ENCODE measurements at places on chromosomes 4 and X. TPM values are rescaled to one million over a fixed set of nuclear protein-coding genes. Genes with fewer than 3 reads are reported as not detected.

- DNase-seq: no peak
Measured at GRCh38 chr4:70544279-70544868, 26.0 kb downstream of the AMTN start.

FRAS1 gene
- total RNA-seq: not detected

GRCh38 chrX:119008110-119008744 is 33.8 kb downstream of the LONRF3 start:
- DNase-seq: peak; percentile 38

- no peak for DNase-seq
Measured at GRCh38 chr4:113327494-113327893, 278.0 kb downstream of the ANK2 start.

GRCh38 chr4:109184491-109184961 is 117.9 kb downstream of the COL25A1 start:
- DNase-seq: no peak

NPFFR2 gene
- total RNA-seq: not detected

JAKMIP1 gene
- total RNA-seq: 9.6 TPM

DNA sequence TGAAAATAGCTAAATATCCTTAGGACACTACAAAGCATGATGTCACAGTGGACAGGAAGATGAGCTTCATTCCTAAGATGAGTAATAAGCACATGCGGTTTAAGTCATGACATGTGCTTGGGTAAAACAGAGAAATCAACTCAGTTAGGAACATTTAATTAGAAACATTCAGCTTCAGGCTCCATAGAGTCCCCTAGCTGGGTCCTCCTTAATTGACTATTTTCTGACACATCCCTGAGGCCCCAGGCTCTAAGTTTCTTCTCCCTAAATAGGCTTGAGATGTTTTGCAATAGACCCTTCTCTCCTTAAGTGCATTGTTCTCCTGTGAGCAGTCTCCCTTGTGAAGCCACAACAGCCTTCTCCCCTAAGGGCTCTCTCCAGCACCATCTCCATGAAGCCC is 70.4 kb upstream of the ANXA3 start:
- no peak for DNase-seq

GRCh38 chr4:99822734-99823133 is 6.1 kb downstream of the DAPP1 start:
- no peak for DNase-seq

DNA sequence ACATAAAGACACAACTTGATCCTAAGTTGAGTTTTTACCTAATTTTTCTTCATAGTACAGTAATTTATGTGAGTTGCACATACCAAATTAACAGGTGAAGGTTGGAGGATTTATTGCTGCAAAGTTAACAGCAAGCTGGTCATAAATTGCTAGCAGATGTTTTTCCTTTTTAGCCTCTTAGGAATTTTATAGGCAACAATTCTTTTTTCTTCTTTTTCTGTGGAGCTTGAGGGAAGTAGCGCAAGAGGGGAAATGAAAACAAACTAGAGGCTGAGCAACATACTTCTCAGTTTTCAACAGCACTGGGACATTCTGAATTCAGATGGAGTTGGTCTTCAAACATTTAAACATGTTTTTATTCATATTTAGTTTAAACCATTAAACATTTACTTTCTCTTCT is 63.7 kb upstream of the TLR2 start:
- no peak for DNase-seq

GRCh38 chrX:39956803-39957394 is 140.9 kb downstream of the BCOR start:
- no peak for DNase-seq

DNA sequence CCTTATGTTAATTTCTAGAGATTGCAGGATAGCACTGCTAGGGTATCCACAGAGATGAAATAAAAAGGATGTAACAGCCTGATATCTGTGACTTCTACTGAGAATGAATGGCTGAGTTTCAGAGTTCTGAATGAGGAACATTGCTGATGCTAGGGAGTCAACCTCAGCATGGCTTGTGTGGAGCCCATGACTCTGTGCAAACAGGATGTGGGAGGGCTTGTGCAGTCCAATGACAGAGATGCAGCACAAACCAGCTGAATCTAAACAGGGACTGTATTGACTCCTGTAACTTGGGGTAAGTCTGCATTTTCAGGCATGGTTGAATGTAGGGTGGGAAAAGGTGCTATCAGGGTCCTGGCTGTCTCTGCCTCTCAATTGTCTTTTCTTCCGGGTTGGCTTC is 5.3 kb upstream of the RASL11B start:
- DNase-seq: peak; percentile 21

DNA sequence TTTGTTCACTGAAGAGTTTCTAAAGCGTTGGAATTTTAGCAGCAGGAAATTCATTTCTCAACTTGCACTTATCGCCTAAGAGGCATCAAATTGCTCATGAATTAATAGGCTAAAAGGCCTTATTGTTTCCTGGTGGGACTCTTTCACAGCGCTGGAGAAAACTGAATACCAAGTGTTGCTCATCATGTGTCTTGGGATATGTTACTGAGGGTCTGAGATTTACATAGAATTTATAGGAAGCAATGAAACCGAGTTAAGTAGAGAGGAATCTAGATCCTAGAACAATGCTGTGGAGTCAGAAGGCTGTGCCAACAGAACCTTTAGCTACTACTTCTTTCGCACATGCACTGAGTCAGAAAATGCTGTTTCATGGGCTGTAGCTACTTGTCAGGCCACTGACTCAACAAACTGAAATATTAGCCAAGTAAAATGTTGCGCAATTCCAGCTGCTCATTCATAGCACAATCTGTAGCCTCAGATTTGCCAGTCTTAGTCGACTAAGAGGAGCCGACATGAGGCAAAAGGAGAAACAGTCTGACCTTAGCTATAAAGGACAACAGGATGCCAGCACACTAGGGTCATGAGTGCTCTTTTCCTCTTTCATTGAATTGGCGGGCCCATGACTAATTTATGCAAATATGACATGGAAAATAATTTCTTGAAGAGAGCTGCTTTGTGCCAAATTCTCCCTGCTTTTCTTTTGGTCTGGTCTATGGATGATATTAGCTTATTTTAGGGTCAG is 35.9 kb upstream of the CXCL8 start:
- DNase-seq: no peak

DNA sequence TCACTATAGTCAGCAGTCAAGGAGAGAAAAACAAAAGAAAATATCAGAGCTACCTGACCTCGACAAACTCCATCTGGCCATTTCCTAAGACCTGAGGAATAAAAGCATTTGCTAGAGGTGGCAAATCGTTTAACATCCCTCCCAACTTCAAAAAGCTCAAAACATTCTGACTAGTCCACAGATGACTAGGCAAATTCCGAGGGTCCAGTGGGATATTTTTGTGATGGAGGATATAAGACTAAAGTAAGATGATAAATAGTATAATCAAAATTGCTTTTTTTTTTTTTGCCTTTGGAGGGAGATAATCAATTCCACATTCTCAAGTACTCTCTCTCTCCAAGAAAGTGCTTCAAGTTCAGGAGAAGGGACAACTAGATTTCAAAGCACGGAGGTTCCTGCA is 119.1 kb upstream of the ETNPPL start:
- DNase-seq: no peak

GRCh38 chr4:154018659-154019058 is 229.8 kb upstream of the SFRP2 start:
- peak; percentile 8 for DNase-seq

ZBED1 gene
- 36.5 TPM for total RNA-seq

DNA sequence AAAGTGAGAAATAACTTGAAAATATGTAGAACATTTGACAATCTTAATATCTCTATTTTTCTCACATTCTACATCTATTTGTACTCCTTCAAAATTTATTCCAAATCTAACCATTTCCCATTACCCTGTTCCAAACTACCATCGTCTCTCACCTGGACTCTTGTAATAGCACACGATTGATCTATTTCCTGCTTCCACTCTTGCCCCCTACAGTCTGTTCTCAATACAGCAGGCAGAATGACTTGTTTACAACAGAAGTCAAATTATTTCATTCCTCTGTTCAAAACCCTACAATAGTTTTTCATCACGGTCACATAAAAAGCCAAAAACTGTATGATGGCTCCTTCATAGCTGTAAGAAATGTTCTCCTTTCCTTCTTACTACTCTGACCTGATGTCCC is 21.1 kb upstream of the LUZP4 start:
- no peak for DNase-seq

DNA sequence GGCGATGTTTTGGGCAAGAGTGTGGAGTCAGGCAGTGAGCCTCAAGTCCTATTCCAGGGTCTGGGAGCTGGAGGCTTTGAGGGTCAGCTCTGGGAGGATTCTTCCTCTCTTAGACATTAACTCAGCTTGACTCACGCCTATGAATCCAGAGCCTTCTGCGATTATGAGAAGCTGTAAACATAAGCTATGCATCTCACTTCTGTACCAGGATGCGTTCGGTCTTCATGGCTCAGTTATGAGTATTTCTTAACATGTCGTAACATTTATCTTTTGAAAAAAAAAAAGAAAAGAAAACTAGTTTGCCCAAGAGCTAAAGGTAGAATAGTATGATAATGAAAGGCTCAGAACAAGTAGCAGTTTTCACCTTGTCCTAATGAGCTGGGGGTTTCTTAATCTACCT is 4.6 kb downstream of the SHROOM2 start:
- DNase-seq: no peak

- DNase-seq: no peak
Measured at GRCh38 chrX:81259714-81260395, 58.0 kb downstream of the SH3BGRL start.

SPANXA1 gene
- not detected for total RNA-seq

DNA sequence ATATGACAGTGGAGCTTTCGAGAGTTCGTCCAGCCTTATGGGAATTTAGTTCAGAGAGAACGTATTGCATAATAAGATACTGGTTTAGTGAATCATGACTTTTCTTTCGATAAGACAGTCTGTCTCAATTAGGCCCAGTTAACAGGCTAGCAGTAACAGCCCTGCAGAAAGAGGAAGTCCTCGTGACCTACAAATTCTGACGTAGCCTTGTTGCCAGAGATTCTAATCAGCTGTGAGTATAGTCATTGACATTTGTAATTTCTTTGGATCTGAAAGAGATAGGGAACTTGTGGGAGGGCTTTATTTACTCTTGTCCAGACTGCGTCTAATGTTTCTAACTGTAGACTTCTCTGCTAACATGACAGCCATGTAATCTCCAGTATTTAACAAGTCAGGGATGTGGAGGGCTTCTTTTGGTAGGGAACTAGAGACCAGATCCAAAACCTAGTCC is 15.8 kb downstream of the ART3 start:
- DNase-seq: no peak

GPR119 gene
- total RNA-seq: not detected

DNA sequence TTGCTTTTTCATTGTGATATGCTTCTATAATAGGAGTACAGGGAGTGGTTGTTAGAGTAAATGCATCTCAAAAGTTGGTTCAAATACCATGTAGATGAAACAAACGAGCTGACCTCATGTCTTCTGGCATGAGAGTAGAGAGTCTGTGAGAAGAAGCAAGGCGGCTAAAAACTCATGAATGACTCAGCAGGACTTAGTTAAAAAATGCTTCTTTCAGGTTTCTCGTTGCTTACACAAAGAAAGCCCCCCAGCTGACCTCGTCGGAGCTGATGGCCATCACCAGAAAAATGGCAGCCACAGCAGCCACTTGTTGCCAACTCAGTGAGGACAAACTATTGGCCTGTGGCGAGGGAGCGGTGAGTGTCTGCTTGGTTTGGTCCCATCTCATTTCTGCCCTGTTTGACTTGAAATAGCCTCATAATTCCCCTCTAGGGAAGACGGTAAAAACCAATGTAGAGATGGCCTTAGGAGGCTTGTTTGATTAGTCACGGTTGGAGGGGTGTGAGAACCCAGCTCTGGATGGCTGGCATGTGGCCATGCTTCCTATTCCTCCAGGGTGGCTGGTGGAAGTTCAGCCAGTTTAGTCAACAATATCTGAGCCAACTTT is 14.5 kb downstream of the AFP start:
- DNase-seq: no peak

- no peak for DNase-seq
Measured at GRCh38 chr4:86482306-86483172, 111.6 kb upstream of the PTPN13 start.

All from activated CD4-positive, alpha-beta T cell treated with anti-CD3 and anti-CD28 coated beads, Interleukin-2, amount 10 ng/mL, durations not matched to agents 7 days and 5 days (primary cell).